Stimulated activated CD8-positive, alpha-beta memory T cell treated with anti-CD3 and anti-CD28 coated beads, Interleukin-2, amount 100 ng/mL, for 1 hour (primary cell): ENCODE measurements at places on chromosomes 1 and 21.

DNA sequence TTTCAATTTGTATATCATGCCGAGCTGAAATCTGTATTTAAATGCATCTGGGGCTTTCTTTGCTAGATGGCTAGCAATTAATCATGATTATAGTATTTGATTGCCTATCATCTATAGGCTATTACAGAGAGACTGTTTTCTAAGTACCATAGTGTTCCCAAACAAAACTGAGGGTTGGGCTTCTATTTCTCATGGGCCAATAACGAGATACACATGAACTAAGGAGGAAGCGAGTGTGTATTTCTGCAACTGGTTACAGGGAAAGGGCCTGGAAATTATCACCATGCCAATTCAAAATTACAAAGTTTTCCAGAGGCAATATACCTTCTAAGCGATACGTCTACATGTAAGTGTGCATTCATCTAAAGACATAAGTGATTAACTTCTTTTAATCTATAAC is 744.5 kb upstream of the BRINP3 start:
- DNase-seq = no peak

- no peak for DNase-seq
These were observed 19.9 kb downstream of the MX2 start for GRCh38 chr21:41381731-41382130.

DNA sequence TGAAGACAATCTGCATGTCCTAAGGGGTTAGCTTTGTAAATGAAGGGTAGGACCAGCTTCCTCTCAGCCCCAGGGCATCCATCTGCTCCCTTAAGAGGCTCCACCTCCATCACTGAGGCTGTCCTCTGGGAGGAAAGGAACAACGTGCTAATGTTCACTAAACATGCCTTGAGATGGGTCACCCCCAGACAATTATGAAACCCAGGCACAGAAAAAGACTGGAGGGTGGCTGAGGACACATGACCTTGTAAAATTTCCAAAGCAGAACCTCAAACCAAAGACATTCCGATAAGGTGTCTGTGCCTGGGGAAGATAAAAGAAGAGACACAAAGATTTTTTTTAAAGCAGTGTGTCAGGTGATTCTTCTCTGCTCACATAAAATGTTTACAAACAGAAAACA is 37.6 kb upstream of the ZNF124 start:
- DNase-seq = no peak

DNA sequence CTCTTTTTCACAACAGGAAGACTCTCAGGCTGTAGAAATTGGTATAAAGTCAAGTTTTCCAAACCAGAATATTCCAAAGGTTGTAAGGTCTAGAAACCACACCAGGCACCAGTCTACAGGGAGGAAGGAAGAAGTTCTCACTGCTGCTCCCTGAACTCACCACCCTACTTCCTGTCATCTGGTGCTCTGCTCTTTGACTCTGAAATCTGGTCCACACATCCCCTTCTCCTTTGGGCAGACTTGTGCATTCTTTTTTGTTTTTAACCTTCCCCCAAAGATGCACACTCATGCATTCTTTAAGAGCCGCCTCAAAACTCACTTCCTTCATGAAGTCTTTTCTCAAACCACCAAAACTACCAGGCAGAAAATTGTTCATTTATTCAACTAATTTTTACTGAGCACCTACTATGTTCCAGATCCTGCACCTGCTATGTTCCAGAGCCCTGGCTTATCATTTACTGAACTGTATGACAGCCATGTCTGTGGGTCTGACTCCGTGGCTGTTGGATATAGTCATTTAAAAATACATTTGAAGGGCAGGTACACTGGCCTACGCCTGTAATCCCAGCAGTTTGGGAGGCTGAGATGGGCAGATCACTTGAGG is 30.1 kb upstream of the EPS15 start:
- no peak for DNase-seq

GRCh38 chr1:163171826-163172225 is 30.9 kb downstream of the RGS5 start:
- DNase-seq = no peak

DNA sequence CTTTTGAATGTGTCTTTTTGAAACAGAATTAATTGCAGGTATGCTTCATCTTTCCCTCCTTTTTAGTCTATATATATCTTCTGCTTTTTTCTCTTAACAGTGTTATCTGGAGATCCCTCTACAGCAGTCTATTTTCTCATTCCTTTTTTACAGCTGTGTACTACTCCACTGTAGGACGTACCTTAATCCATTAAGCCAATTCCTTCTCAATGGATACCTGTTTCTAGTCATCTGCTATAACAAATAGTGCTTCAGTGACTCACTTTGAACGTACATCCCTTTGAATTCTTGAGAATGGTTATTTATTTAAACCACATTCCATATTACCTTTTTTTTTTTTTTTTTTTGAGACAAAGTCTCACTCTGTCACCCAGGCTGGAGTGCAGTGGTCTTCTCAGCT is 15.6 kb downstream of the PCNX2 start:
- DNase-seq = no peak

DNA sequence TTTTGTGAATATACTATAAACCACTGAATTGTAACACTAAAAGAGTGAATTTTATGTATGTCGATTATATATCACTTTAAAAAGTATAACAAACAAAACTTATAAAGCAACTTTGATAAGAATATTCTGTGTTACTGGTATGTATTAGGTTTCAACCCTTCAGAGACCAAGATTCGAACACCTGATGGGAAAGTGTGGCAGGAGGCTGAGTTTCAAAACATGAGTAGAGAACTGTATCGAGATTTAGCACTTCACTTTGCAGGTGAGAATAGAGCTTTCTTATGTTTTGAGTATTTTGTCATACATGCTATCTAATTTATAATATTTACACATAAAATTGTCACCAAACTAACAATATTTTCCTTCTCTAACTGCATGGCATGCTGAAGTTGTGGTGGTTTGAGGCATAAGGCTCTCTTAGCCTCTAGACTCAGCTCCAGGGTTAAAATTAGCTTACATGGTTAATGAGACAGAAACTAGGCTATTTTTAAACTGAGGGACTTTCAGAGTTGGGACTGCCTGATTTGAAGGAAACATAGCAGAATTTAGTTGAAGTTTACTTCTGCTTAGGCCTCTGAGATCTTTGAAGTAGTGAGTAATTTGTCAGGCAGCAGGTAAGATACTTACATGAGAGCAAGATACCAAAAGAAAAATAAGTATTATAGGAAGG is 48.6 kb downstream of the CEP350 start:
- DNase-seq = no peak
